ENCODE measurements at places on chromosomes 13 and 19.

- peak; percentile 60 for DNase-seq
Measured at GRCh38 chr13:75079226-75079625, 402.7 kb downstream of the TBC1D4 start.

GRCh38 chr13:56349866-56350265 is 790.9 kb upstream of the PRR20A start:
- DNase-seq: no peak

GRCh38 chr19:2228157-2229030 is 7.7 kb downstream of the PLEKHJ1 start:
- DNase-seq: no peak

DNA sequence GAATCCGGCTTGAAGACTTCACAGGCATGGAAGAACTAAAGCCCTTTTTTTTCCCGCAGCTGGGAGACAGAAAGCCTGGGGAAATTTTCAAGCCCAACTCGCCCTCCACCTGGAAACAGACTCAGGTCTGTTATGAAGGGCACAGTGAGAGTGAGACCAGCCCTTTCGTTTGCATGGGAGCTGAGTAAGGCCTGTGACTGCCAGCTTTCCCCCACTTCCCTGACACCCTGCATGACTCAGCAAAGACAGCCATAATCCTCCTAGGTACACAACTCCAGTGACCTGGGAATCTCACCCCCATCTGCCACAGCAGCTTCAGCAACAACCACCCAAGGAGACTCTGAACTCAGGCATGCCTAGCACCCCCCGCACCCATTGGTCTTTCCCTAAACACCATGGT is 87.6 kb upstream of the ZNF91 start:
- peak; percentile 57 for DNase-seq

DNA sequence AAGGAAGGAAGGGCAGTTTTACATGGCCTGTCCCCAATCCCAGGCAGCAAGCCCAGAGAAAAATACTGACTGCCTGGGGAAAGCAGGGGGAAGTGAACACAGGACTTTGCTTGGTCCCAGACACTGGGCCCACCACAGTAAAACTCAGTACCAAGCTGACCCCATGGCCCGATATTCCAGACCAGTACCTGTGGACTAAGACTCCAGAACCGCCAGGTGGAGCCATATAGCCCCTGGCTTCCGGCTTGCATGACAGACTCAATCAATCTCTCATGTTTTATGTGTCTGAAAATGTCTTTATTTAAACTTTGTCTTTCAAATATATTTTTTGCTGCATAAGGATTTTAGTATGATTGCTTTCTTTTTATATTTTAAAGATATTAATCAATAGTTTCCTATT is 767.9 kb upstream of the SLITRK6 start:
- DNase-seq: no peak

DNA sequence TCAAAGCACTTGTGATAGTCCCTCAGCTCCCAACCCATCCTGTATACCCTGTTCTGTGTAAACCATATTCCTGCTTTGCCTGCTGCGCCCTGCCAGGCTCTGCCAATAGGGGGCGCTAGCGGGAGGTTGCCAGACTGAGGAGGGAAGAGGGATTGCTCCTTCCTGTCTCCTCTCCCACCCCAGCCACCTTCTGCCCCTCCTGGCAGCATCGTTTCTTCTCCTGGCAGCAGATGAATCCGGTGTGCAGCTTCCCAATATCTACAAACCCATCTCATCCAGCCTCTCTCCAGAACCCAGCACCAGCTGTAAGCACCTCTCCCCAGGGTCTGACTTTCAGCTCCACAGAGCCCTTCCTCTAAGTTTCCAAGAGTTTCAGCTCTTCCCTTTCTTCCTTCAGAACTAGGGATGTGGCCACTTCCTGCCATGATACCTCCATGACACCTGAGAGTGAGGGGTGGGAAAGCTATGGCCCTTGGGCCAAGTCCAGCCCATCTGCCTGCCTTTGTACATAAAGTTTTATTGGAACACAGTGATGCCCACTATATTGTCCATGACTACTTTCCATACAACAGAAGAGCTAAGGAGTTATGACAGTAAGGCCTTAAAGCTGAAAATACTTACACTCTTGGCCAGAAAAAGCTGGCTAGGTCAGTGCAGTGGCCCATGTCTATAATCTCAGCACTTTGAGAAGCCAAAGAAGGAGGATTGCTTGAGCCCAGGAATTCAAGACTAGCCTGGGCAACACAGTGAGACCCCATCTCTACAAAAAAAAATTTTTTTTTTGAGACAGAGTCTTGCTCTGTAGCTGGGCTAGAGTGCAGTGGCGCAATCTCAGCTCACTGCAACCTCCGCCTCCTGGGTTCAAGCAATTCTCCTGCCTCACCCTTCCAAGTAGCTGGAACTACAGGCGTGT is 34.5 kb upstream of the ATP1A3 start:
- DNase-seq: no peak

DNA sequence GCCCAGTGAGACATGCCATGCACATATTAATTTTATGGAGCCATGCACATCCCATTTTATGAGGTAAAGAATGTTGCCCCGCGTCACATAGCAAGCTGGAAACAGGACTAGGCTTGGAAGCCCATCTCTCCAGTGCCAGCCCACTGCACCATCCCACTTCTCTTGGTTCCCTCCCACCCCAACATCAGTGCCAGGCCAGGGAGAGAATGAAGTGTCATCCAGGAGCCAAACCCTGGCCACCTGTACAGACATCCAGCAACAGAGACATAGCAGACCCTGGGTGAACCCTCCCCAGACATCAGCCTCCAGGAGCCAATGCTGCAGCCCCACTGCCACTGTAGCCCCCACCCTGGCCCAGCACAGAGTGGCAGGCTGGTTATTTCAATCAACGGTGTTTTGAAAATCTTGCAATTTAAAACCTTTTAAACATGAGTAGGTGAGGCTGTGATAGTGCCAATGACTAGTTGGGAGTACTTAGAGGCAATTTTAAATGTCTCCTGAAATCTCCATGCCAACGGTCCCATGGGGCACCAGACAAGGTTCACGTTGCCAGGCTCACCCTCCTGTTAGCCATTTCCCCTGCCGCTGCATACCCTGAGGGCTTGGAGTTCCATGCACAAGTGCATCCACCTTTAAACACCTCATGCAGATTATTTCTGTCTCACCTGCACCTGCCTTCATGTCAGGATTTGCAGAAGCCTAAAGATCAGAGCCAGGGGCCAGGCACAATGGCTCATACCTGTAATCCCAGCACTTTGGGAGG is 34.7 kb downstream of the VSTM2B start:
- DNase-seq: no peak

DNA sequence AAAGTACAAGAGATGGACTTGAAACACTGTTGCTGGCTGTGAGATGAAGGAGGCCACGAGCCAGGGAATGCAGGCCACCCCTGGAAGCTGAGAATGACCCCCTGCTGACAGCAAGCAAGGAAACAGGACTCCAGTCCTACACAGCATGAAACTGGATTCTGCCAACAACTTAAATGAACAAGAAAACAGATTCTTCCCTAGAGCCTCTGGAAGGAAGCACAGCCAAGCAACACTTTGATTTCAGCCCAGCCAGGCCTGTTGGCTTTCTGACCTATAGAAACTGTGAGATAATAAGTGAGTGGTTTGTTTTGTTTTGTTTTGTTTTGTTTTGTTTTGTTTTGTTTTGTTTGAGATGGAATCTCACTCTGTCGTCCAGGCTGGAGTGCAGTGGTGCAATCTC is 105.3 kb upstream of the CACNA1A start:
- DNase-seq: no peak

GRCh38 chr13:35768073-35768472 is 291.6 kb upstream of the MAB21L1 start:
- no peak for DNase-seq

DNA sequence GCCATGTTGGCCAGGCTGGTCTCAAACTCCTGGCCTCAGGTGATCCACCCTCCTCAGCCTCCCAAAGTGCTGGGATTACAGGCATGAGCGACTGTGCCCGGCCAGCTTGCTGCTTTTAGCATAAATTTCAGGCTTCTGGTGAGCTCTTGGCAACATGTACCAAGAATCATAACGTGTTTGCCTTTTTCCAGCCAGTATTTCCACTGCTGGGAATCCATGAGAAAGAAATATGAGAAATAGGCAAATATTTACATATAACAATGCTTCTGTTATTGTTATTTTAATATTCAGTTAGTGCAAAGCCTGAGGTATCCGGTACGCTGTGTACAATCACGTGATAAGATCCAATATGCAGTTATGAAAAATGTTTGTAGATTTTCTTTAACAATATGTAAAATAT is 29.2 kb upstream of the CERS4 start:
- DNase-seq: no peak

DNA sequence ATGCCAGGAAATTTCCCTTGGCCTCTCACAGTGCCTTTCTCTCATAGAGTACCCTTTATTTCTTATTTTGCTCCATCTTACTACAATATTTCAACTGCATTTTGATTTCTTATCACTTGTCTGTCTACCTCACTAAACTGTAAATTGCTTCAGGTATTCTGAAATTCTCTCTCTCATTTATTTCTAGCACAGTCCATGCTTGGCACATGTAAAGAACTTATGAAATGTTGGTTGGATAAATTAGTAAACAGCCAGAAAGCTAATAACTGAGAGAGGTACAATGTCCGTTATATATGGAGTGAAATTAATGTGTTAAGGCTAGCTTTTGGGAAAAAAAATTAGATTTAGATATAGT is 138.3 kb upstream of the RFC3 start:
- DNase-seq: no peak

- DNase-seq: no peak
Measured at GRCh38 chr13:77388944-77389624, 62.2 kb upstream of the MYCBP2 start.

- DNase-seq: no peak
Measured at GRCh38 chr19:50745221-50745620, 22.1 kb downstream of the CLEC11A start.

DNA sequence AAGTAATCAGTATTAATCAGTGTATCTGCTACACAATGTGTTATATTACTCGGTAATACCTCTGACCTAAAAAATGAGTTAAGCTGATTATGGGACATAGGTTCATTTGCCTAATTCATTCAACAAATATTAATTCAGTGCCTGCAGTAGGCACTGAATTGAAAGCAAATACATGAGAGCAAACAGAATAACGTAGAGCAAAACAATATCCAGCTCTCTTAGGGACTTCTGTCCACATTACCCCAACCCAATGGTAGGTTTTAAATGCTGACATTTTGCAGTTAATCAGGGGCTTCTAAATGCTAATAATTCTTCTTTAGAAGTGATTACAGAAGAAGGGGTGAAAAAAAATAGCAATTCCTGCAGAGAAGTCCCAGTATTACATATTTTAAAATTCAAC is 4.9 kb downstream of the RCBTB2 start:
- DNase-seq: no peak

DNA sequence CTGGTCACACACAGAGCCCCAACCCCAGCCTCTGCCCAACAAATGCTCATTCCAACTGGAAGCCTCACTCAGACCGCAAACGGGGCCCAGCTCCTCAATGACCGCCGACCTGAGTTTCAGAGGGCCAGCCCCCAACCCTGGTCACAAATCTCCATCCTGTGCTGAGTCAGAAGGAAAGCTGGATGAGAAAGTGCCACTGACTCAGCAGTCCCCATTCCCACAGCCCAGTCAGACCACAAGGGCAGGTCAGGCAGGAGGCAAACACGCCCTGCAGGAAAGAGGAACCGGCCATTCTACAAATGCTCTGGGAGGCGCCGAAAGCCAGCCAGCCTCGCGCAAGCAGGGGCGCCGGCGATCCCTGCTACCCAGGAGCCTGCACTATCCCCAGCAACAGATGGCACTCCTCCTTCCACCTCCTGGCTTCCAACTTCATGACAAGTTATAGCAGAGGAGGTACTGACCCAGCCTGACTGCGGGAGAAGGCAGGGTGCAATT is 14.1 kb upstream of the PRKD2 start:
- peak; percentile 98 for DNase-seq

GRCh38 chr19:51136851-51137551 is 5.1 kb upstream of the SIGLEC7 start:
- no peak for DNase-seq

DNA sequence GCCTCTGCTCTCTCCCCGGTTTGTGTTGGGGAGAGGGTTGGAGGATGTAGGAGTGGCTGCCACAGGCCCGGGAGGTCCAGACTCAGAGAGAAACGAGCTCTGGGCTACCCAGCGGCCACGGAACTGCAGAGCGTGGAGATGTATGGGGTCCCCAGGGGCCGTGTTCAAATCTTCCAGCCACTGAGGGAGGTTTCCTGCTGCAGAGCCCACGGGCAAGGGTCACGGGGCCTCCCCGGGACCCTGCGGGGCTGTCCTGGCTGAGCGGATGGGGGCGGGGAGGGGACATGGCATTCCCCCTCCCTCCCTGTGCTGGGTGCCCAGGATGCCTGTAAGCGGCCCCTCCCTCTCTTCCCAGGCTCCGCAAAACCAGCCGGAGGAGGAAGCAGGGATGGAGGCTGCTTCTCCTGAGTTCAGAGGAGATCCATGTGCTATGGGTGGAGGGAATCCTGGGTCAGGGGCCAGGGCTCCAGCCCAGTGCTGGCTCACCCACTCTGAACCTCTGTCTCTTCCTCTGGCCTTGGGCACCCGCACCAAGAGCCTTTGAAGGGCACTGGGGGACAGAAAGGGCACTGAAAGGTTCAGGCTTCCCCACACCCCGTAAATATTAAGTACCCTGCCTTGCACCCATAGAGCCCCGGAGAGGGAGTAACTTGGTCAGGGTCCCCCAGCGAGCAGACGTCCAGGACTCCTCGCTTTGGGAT is 22.6 kb downstream of the SMIM24 start:
- DNase-seq: no peak

GRCh38 chr13:109959903-109960302 is 173.5 kb upstream of the IRS2 start:
- DNase-seq: no peak

DNA sequence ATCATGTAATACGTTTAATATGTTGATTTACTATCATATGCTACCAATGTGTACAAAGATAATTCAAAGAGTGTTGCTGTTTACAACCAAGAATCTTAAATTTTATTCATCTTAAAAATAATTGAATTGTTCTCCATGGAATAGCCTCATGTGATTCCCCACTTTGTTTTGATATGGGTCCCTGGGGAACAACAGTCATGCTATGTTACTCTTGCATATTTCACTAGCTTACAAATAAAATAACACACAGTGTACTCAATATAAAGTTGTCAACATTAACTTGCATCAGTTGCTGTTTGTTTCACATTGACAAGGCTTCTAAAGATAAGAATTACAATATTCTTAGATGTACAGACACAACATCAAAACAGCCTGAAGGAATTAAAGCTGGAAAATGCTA is 2.3 kb downstream of the ENOX1 start:
- no peak for DNase-seq

GRCh38 chr19:41295499-41295898 is 14.5 kb upstream of the CCDC97 start:
- DNase-seq: no peak

GRCh38 chr13:25037057-25037813 is 58.7 kb upstream of the PABPC3 start:
- DNase-seq: peak; percentile 71

- DNase-seq: peak; percentile 45
Measured at GRCh38 chr19:49475995-49476880, 2.2 kb downstream of the FLT3LG start.

DNA sequence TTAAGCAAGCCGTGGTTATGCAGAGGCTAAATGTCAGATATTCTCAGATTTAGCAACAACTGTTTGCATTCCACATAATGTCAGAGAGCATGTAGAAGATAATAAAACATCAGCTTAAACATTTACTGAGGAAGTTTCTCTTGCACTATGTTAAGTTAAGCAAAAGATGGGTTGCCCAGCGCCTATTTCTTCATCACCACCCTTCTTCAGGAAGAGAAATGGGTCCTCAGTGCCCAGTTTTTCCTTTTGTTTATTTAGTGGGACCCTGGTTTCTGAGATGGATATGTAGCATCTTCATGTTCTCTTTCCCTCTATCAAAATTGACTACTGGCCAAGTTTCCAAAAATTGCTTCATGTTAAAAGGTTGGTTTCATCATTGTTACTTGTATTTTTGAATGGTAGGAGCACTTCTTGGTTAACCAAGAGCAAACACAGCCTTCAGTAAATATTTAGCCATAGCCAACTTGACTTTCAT is 356.8 kb downstream of the RFC3 start:
- DNase-seq: no peak
